GM23338 (cell line): ENCODE measurements at places on chromosomes 16 and 17. TPM values are rescaled to one million over a fixed set of nuclear protein-coding genes. Genes with fewer than 3 reads are reported as not detected.
A peak's percentile ranks its signal among the peaks of the same experiment; 100 is the strongest.

- H3K4me3 ChIP-seq = no peak overlapping the region
- no peaks in the 10 kb centered on the region for H3K36me3 ChIP-seq
- DNase-seq = no peak
These were observed 31.1 kb upstream of the CPNE2 start for GRCh38 chr16:57061084-57061905.

DNA sequence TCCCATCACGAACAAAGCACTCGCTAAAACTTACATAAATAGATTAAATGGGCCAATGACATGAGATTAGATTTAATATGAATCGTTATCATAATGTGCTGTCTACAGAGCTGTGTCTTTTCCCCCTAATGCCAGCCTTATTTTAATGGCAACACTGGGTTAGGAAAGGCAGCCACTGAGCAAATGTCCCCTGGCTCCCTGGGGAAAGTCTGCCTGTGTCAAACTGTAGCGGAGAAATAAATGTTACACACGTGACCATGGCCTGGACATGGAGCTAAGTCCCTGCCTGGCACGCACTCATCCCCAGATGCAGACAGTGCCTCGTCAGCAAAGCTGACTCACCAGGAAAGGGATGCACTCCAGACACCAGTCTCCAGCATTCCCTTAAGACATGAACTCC, 61.3 kb upstream of the SDK2 start:
- H3K4me1 ChIP-seq = no peaks in the 10 kb centered on the region
- no peaks in the 10 kb centered on the region for H3K36me3 ChIP-seq
- H3K4me3 ChIP-seq = no peak overlapping the region
- DNase-seq = no peak
- no peak overlapping the region for H3K27ac ChIP-seq
- H3K27me3 ChIP-seq = no peaks in the 10 kb centered on the region

GRCh38 chr17:73934696-73935095, 268.8 kb upstream of the RPL38 start:
- no peaks in the 10 kb centered on the region for H3K36me3 ChIP-seq
- no peak overlapping the region for H3K4me3 ChIP-seq
- no peaks in the 10 kb centered on the region for H3K27me3 ChIP-seq
- peaks cover 4% of the 10 kb centered on the region; the same call in 1 of the 2 replicates for H3K4me1 ChIP-seq

- H3K4me3 ChIP-seq = no peak overlapping the region
- DNase-seq = no peak
- H3K4me1 ChIP-seq = no peaks in the 10 kb centered on the region
- H3K36me3 ChIP-seq = no peaks in the 10 kb centered on the region
These were observed 5.4 kb upstream of the CNGB1 start for GRCh38 chr16:57976331-57976796.

DNA sequence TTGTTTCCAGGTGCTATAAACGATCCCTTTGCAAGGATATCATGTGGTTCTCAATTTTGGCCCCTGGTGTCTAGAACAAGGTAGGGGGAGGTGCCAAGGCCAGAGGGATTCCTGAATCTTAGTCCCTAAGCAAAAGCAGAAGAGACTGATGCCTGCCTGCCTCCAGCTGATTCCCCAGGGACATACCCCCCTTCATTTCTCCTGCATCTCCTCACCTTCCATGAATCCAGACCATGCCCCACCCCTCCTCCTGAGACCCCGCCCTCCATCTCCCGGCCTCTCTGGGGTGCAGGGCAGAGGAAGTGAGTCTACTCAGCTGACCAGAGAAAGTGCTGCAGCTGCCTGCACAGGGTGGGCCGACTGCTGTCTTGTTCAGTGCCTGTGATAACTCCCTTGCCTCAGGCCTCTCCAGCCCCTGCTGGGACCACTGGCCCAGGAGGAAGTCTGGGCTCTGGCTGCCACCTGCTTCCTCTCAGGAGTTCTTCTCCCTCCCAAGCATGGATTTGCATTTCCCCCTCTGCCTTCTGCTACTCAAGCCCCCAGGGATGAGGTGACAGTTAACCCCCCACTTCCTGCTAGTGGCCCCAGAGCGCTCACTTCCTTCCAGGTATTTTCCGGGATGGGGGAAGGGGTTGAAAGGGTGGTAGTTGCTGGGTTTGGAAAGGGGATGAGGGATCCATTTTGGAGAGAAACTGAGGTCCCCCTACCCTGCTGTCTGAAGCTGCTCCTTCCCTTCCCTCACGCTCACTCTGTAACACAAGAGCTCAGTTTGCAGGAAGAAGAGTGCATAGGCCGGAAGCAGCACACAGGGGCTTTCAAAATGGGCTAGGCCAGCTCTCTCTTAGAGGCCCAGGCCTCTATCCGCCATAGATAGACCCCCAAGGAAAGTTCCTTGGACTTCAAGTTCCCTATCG, 10.5 kb upstream of the TSPOAP1 start:
- peak; percentile 74 for DNase-seq
- H3K4me3 ChIP-seq = peak overlapping the region; percentile 34; the same call in 1 of the 2 replicates
- no peaks in the 10 kb centered on the region for H3K27me3 ChIP-seq
- no peaks in the 10 kb centered on the region for H3K36me3 ChIP-seq
- peak overlapping the region; percentile 82 for H3K27ac ChIP-seq

DNA sequence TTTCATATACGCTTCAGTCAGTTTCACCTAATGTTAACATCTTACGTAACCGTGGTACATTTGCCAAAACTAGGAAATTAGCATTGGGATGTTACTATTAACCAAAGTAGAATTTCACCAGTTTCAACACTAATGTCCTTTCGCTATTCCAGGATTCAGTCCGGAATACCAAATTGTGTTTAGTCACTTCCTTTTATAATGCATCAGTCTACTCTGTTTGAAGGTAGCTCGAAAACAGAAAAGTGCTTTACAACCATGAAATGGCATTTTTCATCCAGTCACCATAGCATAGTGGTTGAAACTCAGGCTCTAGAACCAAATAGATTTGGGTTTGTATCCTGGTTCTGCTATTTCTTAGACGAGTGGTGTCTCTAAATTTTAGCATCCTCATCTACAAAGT, 29.4 kb downstream of the AP2B1 start:
- no peaks in the 10 kb centered on the region; the same call in 1 of the 2 replicates for H3K36me3 ChIP-seq
- no peaks in the 10 kb centered on the region for H3K27me3 ChIP-seq
- H3K4me1 ChIP-seq = no peaks in the 10 kb centered on the region
- no peak for DNase-seq
- H3K4me3 ChIP-seq = no peak overlapping the region
- no peak overlapping the region for H3K27ac ChIP-seq

DNA sequence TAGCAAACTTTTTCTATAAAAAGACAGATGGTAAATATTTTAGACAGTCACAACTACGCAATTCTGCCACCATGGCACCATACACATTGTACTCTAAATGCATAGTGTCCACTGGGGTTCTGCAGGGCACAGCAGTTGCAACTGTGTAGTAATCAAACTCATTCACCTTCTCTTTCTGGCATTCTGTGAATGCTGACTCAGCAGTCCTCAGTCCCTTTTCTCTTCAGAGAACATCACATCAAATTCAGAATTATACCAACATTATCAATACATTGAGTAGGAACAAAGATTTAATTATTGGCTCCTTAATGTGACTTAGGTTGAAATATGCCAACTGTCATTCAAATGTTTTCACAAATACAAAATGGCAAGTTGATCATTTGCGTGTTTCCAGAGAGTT, 74.2 kb upstream of the N4BP1 start:
- H3K4me3 ChIP-seq = no peak overlapping the region
- H3K27me3 ChIP-seq = no peaks in the 10 kb centered on the region
- H3K27ac ChIP-seq = no peak overlapping the region
- no peaks in the 10 kb centered on the region for H3K36me3 ChIP-seq

- no peaks in the 10 kb centered on the region for H3K4me1 ChIP-seq
- H3K27me3 ChIP-seq = no peaks in the 10 kb centered on the region
- no peaks in the 10 kb centered on the region for H3K36me3 ChIP-seq
- H3K4me3 ChIP-seq = no peak overlapping the region
- DNase-seq = no peak
- no peak overlapping the region for H3K27ac ChIP-seq
These were observed 19.9 kb upstream of the ITPRIPL2 start for GRCh38 chr16:19093631-19094541.

GRCh38 chr16:50086176-50086575, 20.4 kb downstream of the HEATR3 start:
- H3K4me1 ChIP-seq = no peaks in the 10 kb centered on the region
- no peak overlapping the region for H3K27ac ChIP-seq
- H3K4me3 ChIP-seq = no peak overlapping the region
- peaks cover 25% of the 10 kb centered on the region for H3K36me3 ChIP-seq
- H3K27me3 ChIP-seq = no peaks in the 10 kb centered on the region

DNA sequence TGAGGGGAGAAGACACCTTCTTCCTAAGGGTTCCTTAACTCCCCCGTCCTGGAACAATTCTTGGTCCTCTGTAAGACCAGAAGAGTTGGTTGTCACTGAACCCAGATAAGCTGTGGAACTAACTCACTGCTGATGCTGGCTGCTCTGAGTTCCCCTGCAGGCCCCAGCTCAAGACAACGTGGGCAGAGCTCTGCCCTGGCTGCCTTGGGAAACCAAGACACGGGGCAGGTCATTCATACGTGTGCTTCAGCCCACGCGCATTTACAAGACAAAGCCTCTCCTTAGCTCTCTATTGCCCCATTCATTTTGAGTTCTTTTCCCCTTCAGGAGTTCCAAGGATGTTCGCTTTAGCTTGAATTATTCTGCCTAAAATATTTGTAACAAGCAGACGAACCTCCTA, 3.4 kb upstream of the NAT9 start:
- no peak for DNase-seq
- H3K4me1 ChIP-seq = peaks cover 12% of the 10 kb centered on the region
- no peak overlapping the region for H3K27ac ChIP-seq
- H3K27me3 ChIP-seq = no peaks in the 10 kb centered on the region
- H3K4me3 ChIP-seq = no peak overlapping the region

GRCh38 chr17:77120868-77121267, 19.9 kb upstream of the SEC14L1 start:
- H3K4me3 ChIP-seq = no peak overlapping the region
- no peaks in the 10 kb centered on the region for H3K27me3 ChIP-seq
- H3K4me1 ChIP-seq = no peaks in the 10 kb centered on the region
- no peaks in the 10 kb centered on the region for H3K36me3 ChIP-seq
- DNase-seq = no peak

GRCh38 chr17:69451416-69452394, 37.2 kb downstream of the MAP2K6 start:
- peaks cover 59% of the 10 kb centered on the region for H3K4me1 ChIP-seq
- peak overlapping the region; percentile 92 for H3K27ac ChIP-seq
- H3K27me3 ChIP-seq = no peaks in the 10 kb centered on the region
- peak; percentile 71 for DNase-seq
- H3K4me3 ChIP-seq = no peak overlapping the region

- no peak overlapping the region for H3K4me3 ChIP-seq
- H3K36me3 ChIP-seq = no peaks in the 10 kb centered on the region
- no peak for DNase-seq
These were observed 34.3 kb downstream of the ABCC3 start for GRCh38 chr17:50668838-50669581.

DNA sequence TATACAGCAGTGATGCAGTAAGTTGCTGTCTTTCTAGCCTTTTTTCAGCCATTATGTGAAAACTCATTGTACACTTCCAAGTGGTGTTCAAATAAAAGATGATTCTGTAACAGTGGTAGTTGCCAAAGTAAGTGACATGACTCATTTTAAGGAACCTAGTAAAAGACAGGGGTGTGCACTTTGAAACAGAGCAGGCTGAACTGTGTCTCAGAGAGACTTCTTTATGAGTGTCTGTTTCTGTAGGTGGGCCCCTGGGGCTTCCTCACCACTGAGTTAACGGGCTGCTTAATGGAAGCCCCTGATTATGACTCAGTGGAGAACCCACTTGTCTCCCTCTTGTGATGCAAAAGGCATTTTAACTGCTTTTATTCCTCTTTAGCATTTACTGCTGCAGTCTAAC, 147.3 kb downstream of the PCTP start:
- H3K4me3 ChIP-seq = no peak overlapping the region
- no peaks in the 10 kb centered on the region for H3K4me1 ChIP-seq
- no peak for DNase-seq
- no peaks in the 10 kb centered on the region for H3K36me3 ChIP-seq
- H3K27ac ChIP-seq = no peak overlapping the region

GRCh38 chr17:66365903-66366302, 63.5 kb downstream of the PRKCA start:
- H3K36me3 ChIP-seq = no peaks in the 10 kb centered on the region
- H3K4me1 ChIP-seq = peaks cover 21% of the 10 kb centered on the region
- H3K27ac ChIP-seq = no peak overlapping the region
- no peak overlapping the region for H3K4me3 ChIP-seq
- no peak for DNase-seq

DNA sequence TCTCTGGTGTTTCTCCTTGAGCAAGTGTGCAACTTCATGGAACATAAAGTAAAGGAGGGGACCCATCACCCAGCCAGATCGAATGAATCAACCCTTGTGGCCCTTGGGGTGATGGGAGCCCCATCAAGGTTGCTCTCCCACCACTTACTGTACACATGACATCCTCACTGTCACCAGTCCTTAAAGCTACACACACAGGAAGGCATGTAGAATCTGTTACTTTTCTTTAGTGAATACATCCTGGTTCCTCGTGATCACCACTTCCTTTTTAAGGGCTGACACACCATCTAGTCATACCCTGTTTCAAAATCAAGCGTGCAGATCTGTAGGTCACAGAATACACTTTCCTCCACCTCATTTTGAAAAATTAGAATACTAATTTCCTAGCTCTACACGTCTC, 22.6 kb upstream of the MPHOSPH6 start:
- H3K27me3 ChIP-seq = no peaks in the 10 kb centered on the region
- H3K4me1 ChIP-seq = no peaks in the 10 kb centered on the region
- no peak overlapping the region for H3K4me3 ChIP-seq
- no peak for DNase-seq
- H3K27ac ChIP-seq = no peak overlapping the region

- H3K4me3 ChIP-seq = peak overlapping the region; percentile 82
- H3K4me1 ChIP-seq = peaks cover 7% of the 10 kb centered on the region
- H3K36me3 ChIP-seq = no peaks in the 10 kb centered on the region
- DNase-seq = peak; percentile 96
- H3K27me3 ChIP-seq = peaks cover 51% of the 10 kb centered on the region
- no peak overlapping the region for H3K27ac ChIP-seq
These were observed 3.9 kb downstream of the ITGA2B start for GRCh38 chr17:44385287-44386181.

- H3K4me1 ChIP-seq = no peaks in the 10 kb centered on the region
- no peak for DNase-seq
- H3K27me3 ChIP-seq = no peaks in the 10 kb centered on the region
These were observed 135.9 kb downstream of the KATNIP start for GRCh38 chr16:27685807-27686206.

GRCh38 chr17:76892329-76892728, 24.1 kb downstream of the MGAT5B start:
- no peak for DNase-seq
- H3K27ac ChIP-seq = no peak overlapping the region
- no peak overlapping the region for H3K4me3 ChIP-seq
- no peaks in the 10 kb centered on the region for H3K27me3 ChIP-seq
- H3K36me3 ChIP-seq = no peaks in the 10 kb centered on the region; the same call in 1 of the 2 replicates
- no peaks in the 10 kb centered on the region for H3K4me1 ChIP-seq

Gene B3GNT9
- total RNA-seq = 6.8 and 7.0 TPM in 2 replicates

Gene SMTNL2
- total RNA-seq = 1.7 and 4.3 TPM in 2 replicates

Gene PYY
- total RNA-seq = 0.56 TPM in 1 of 2 replicates, not detected in the other

Gene POLDIP2
- total RNA-seq = 70.6 and 77.1 TPM in 2 replicates

Gene ABCC12
- not detected in 2 replicates for total RNA-seq

Gene CSF3
- total RNA-seq = 1.2 TPM in 1 of 2 replicates, not detected in the other

Gene ZPBP2
- total RNA-seq = not detected in 2 replicates

Gene RNF222
- total RNA-seq = 0.07 and 0.31 TPM in 2 replicates

Gene NPIPA7
- total RNA-seq = 7.3 and 11.7 TPM in 2 replicates

Gene TEKT1
- total RNA-seq = not detected in 2 replicates

Gene YBX2
- total RNA-seq = 20.6 and 36.5 TPM in 2 replicates

Gene EXOC3L1
- 1.6 and 2.3 TPM in 2 replicates for total RNA-seq

Gene PLLP
- 2.1 and 6.1 TPM in 2 replicates for total RNA-seq
